Fibroblast of the aortic adventitia (primary cell): ENCODE measurements at places on chromosomes 1 and 21.

DNA sequence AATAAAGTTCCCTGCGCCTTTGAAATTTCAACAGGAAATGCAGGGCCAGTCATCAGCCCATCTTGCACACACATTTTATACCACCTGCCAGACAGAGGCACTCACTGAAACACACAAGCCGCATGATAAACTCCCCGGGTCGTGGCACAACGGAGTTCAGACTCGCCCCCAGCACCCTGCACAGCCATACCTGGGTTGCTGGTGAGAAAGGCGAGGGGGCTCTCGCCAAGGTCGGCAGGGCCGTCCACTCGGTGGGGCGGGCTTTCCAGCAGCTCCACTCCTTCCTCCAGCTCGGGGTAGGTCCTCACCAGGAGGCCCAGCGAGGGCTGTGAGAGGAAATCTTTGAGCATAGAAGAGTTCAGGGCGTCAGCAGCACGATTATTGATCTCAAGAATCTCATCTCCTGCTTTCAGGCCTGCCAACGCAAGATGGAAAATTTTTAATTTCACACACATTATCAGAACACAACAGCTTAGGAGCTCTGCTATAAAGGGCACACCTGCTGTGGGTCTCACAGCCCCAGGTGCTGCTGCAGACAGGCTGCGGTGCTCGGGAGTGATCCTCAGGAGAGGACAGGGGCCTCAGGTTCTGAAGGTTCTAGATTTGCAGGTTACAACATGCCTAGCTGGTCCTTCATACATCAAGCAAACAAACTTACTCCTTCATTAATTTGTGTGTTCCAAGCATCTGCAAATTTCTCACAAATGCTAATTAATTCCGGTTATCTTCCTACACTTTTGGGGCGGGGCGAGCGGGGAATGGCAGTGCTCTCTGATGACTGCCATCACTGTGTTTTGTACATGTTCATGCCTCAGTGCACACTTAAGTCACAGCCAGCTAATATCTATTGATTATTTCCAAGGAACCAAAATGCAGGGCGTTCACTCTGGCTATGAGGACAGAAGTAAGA lies 144.2 kb upstream of the KRTAP19-8 start:
- DNase-seq = no peak

DNA sequence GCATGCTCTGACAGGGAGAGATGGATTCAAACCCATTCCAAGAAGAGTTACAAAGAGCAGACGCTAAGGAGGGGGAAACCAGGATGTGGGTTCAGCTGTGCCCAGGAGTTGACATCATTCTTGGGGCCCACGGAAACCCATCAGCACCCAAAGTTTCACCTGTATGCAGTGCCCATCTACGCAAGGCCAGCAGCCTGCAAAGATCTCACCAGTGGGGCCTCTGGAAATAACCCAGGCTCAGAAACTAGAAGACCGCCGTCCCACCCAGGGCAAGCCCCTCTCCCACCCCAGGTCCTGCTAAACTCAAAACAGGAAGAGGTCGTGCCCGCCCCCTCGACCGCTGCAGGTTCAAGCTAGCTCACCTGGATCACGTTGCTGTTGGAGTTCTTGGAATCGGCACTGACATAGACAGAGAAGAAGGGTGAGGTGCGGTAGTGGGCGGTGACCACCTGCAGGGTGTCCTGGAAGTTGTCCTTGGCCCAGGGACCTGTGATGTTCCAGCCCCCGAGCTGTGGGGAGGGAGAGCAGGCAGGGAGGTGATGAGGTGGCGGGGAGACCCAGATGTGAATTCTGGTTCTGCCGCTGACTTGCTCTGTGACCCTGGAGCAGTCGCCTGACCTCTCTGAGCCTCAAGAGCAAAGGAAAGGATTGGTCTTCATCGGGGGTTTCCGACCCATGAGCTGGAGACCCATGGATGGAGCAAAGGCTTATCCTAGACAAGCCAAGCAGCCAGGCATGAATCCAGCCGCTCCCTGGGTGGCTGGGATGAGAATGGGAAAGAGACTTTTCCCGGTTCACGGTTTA lies 31.7 kb downstream of the ECE1 start:
- DNase-seq = no peak

GRCh38 chr1:186511761-186512637 lies 51.1 kb upstream of the PDC start:
- no peak for DNase-seq

GRCh38 chr1:90820745-90821144 lies 103.6 kb upstream of the BARHL2 start:
- no peak for DNase-seq

- no peak for DNase-seq
Measured at GRCh38 chr1:168467452-168467851, 76.3 kb downstream of the XCL2 start.

GRCh38 chr1:187122566-187122965 lies 293.8 kb downstream of the PLA2G4A start:
- no peak for DNase-seq

- peak; percentile 16 for DNase-seq
Measured at GRCh38 chr21:15730484-15731242, 881 bp downstream of the USP25 start.

- DNase-seq = peak; percentile 30
Measured at GRCh38 chr1:99176753-99177152, 87.5 kb upstream of the PLPPR4 start.

GRCh38 chr1:211607754-211608473 lies 29.0 kb upstream of the SLC30A1 start:
- no peak for DNase-seq

DNA sequence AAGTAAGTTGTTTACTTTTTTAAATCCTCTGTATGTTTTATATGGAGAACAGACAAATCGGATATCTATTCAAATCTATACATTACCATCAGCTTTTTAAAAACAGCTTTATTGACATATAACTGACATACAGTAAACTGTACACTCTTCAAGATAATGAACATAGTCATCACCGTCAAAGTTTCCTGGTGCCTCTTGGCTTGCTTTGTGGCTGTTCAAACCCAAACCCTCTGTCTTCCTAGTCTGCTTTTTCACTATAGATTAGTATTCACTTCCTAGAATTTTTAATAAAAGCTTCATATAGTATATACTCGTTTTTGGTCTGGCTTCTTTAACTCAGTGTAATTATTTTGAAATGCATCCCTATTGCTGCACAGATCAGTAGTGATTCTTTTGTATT lies 56.4 kb upstream of the TPTE start:
- no peak for DNase-seq

DNA sequence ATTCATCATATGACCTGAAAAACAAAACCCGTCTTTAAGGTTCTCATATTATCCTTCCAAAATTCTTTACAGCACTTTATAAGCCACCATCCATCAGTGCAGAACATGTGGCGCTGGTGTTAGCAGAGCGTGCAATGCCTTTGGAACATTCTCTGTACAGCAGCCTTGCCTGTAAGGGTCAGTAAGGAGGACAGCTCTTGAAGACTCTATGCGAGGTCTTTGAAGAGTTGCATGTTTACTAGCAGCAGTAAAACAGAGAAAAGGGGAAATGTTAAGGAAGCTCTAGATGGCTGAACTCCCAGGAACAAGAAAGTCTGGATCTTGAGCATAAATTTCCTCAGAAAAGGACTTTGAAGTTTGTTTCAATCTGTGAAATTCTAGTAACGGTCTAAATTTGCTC lies 365.6 kb downstream of the DUSP10 start:
- DNase-seq = no peak

- DNase-seq = peak; percentile 71
Measured at GRCh38 chr1:63861052-63861691, 87.4 kb downstream of the ROR1 start.

DNA sequence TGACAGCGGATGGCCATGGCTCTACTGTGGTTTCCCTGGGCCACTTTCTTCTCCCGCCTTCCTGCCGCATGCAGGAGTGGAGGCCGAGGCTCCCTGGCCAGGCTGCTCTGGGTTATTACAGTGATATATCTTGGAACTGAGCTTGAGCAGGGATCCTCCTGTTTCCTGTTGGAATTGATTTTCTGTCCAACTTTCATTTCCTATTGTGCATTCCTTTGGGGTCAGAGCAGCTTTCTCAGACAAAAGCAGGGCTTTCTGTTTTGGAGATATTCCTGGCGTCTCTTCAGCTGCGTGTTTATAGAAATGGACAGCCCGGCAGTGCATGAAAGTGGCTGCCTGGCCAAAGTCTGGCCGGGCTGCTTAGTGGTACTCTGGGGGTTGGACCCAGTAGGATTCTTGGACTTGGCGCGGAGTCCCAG lies 146.4 kb downstream of the KIF26B start:
- DNase-seq = peak; percentile 92

DNA sequence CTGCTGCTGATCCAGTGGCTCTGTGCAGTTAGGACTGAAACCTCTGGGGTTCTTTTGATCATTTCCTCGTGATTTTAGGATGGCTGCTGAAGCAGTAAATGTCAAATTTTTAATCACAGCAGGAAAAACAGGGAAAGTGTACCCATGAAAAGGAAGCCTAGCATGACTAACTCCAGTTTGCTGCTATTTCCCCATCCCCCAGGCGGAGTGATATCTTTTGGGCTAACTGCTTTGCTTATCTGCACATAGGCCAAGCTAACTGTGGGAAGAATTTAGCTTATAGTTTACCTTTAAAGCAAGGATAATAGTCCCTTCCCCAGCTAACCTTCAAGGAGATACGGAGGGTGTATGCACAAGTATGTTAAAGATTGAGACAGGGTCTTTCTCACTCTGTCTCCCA lies 149.8 kb upstream of the TNR start:
- DNase-seq = no peak
